ENCODE measurements at places on chromosomes 1 and 21.

- no peak for DNase-seq
Observed at GRCh38 chr21:33362044-33362555, 37.3 kb downstream of the IFNAR1 start.

DNA sequence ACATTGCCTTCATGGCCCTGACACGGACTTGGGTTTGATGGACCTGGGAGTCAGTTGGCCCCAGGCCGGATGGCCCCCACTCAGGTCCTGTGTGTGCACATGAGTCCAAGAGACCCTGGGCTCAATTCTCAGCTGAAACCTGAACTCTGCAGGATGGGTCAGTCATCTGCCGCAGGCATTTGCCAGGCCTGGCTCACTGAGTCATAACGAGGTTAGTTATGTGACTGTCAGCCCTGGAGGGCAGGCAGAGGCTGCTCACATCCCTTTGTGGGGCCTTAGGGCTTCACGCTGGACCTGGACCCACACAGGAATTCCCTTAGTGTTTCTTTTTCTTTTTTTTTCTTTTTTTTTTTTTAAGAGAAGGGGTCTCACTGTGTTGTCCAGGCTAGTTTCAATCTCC lies 46.5 kb downstream of the PSMG1 start:
- no peak for DNase-seq

DNA sequence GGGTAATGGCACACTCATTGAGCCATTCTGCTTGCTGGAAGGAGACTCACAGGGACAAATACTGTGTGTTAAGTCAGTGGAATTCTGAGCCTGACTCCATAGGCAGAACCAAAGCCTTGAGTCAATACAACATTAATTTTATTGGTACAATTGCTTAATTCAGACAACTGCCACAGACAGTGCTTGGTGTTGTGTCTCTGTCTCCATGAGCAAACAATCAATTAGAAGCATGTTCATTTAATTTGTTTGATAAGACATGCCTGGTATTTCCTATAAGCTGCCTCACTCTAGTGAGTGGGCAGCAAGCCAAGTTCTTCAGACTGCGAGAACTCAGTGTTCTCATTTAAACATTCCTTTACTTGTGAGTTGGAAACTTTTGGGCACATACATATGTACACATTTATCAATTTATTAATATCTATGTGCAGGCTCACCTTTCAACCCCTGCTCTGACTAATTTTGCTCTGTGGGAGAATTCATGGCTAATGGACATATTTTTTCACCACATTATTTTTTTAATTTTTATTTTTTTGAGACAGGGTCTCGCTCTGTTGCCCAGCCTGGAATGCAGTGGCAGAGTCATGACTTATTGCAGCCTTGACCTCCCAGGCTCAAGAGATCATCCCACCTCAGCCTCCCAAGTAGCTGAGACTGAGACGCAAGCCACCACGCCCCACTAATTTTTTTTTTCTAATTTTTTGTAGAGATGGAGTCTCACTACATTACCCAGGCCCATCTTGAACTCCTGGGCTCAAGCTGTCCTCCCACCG lies 4.5 kb upstream of the SRSF10 start:
- DNase-seq: no peak

- no peak for DNase-seq
Observed at GRCh38 chr21:31727181-31727580, 4.7 kb downstream of the SCAF4 start.

DNA sequence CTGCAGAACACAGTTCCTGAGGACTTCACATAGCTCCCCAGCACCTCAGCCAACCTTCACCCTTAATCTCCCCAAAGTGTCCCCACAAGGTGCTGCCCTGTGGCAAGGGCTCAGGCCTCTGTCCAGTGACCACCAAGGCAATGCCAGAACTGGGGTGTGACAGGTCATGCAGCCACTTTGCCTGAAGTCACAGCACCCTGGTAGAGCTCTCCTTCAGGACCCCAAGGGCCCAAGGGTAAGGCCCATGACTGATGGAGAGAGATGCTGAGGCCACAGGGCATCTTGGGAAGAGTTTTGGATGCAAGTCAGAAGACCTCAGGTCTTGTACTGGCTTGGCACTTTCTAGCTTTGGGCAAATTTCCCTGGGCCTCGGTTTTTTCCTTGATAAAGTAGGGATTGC lies 783 bp upstream of the FCMR start:
- no peak for DNase-seq

DNA sequence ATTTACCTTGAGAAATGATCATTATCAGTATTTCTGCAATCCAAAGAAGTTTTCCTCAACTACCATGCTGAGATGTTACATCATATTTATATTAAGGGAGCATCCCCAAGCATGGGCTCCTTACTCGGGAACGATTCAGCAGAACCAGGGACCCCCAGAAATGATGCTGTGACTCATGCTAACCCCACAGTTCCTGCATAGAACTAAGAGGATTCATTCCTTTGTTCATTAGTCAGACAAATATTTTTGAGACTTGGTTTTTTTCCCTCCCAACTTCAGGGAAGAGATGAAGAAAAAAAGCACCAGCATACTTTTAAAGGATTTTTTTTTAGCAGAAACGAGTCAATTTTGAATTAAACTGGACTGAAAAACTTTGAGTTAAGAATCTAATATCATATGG lies 49.2 kb upstream of the COL24A1 start:
- no peak for DNase-seq

DNA sequence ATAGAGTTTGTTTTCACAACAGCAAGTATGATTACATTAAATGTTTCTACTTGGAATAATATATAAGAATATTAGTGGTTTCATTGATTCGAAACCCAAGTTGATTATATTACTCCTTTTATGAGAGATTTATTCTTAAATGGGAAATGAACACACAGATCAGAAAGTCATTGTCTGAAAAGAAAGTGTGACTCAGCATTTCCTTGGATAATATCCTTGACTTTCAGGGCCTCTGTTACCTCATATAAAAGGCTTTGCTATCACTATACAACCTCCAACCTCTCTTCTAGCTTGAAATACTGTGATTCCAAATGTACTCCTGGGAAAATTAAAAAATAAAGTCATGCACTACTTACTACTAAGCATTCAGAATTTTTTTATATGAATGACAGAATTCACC lies 295.3 kb upstream of the LYPLAL1 start:
- DNase-seq: no peak

DNA sequence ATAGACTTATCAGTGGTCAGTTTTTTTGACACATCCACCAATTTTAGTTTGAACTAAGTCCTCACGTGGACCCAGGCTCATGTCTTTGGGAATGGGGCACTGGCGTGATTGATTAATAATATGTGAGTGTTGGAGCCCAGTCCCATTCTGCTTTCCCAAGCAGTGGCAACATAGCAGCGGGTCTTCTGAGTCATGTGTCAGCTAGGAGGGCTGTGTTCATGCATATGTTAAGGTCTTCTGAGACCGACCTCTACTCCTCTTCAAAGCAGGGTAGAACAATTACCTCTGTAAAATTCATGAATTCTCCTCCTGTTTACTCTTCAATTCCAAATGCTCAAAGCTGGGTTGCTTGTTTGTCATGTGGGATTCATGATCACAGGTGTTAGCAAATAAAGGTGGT lies 291.3 kb downstream of the CAMTA1 start:
- no peak for DNase-seq
